ENCODE measurements at places on chromosomes 3 and 15.

DNA sequence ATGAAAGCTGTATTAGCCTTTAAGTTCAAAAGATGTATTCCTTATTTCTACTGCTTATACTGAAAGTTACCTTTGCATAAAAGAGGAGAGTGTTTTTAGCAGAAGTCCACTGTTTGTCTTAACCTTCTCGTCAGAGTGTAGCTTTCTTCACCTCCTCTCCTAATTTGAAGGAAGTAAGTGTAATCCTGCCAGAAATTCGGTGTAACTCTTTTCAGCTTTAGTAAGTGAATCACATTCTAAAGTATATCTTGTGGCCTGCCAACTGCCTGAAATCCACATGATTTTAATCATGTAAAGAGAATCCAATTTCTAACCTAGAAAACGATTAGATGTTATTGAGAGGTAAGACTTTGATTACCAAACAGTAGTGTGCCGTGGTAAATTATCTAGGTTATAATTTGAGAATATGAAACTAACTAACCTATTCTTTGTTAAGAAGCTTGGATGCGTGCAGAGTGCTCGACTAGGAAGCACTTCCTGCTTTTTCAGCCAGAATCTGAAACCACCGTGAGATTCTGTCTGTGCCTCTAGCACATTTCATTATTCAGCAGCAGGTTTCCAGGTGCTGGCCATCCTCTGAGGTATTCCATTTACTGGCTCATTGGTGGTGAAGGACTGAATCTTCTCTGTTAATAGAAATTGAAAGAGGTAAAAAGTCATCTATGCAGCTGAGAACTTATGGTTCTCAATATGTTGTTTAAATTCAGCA is 7.5 kb downstream of the GYG1 start:
- no peak for DNase-seq

- no peak for DNase-seq
Measured at GRCh38 chr3:59878038-59878427, 828.2 kb upstream of the CFAP20DC start.

- DNase-seq: no peak
Measured at GRCh38 chr3:74883690-74884089, 269.2 kb upstream of the CNTN3 start.

GRCh38 chr3:190036631-190037030 is 84.1 kb downstream of the P3H2 start:
- DNase-seq: no peak

DNA sequence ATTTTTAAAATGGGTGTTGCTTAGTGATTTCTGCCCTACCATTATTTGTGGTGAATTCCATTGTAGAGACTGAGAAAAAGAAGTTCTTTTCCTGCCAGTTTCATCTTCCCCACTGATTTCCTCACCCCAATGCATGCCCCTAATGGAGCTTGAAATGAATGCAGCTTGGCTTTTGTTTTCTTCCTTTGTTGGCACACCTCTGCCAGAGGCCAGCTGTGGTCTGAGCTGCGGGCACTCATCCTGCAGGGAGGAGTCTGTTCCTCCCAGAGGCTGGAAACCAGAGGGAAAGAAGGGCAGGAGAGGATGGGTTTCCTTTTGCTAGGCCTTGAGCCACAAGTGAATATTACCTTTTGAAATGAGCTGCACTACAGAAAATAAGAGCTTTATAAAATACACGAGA is 9.3 kb upstream of the ST8SIA2 start:
- no peak for DNase-seq

- DNase-seq: no peak
Measured at GRCh38 chr3:147364771-147365170, 41.6 kb downstream of the ZIC4 start.

DNA sequence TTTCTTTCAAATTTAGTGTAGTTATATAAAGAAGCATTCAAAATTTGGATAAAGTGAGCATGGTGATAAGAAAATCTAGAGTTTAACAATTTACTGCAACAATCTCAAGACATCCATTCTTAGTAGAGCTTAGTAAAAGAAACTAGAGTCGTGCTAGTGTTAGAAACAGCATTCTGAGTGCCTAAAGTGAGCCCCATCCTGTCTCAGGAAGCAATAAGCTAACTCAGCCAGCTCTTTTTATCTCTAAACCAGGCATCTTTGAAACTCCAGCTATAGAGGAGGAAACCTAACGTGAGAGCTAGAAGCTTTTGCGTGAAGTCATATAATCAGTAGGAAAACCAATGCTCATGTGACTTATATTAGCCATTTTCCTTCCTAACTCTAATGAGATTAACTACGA is 1187.1 kb upstream of the EPHA6 start:
- DNase-seq: no peak

DNA sequence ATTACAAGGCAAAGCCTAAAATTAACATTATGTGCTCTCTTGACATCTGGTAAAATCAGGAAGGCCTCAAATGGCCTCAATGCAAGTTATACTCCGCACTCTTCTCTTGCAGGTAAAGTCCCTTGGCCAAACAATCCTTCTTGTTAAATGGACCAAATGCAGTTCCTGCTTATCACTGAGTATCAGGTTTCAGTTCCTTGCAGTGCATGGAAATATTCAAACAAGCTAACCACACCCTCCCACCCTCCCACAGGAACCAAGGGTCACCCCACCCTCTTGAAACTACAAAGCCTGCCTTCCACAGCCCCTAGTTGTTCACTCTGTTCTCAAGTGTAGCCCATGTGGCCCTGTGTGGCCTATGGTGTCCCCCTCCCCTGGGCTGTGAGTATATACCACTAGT is 171.9 kb upstream of the CADPS start:
- no peak for DNase-seq

All from stimulated activated CD8-positive, alpha-beta memory T cell treated with anti-CD3 and anti-CD28 coated beads, Interleukin-15, amount 100 ng/mL, for 4 hours (primary cell).